ENCODE measurements at places on chromosomes 1 and 21.

DNA sequence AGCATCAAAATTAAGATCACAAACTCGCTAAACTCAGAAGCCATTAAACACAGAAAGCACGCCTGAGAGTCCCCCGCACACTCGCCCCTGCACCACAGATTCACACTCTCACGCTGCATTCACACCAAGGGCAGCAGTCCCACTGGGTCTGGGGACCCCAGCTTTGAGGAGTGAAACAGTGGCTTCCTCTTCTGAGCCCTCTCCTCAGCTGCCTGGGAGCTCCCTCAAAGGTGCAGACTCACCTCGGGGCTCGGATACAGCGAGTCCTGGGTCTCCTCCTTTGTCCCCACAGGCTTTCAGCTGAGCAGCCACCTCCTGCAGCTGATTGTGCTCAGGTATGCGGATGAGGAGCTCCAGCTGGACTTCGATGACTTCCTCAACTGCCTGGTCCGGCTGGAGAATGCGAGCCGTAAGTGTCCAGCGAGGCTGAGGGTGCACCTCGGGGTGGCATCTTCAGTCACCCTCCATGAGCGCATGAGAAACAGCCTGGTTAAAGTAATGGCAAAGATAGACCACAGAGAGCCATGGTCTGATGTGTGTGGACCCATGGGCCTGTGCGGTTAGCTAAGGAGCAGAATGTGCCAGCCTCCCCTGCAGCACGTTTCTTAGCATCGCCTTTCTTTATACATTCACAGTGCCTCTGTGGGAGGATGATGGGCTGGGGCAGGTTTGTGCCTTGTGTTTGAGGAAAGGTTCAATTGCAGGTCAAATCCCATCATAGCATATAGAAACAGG is 47.9 kb downstream of the CAPN9 start:
- no peak for DNase-seq

- DNase-seq: peak; percentile 11
Measured at GRCh38 chr21:38699048-38699447, 106.7 kb upstream of the ETS2 start.

- no peak for DNase-seq
Measured at GRCh38 chr1:12369258-12369657, 139.4 kb downstream of the VPS13D start.

- DNase-seq: no peak
Measured at GRCh38 chr1:214966346-214966745, 116.2 kb upstream of the KCNK2 start.

GRCh38 chr1:20124456-20125057 is 5.2 kb upstream of the PLA2G2D start:
- DNase-seq: peak; percentile 49
